ENCODE measurements at places on chromosomes 7 and 10. TPM values are rescaled to one million over a fixed set of nuclear protein-coding genes. Genes with fewer than 3 reads are reported as not detected.

DNA sequence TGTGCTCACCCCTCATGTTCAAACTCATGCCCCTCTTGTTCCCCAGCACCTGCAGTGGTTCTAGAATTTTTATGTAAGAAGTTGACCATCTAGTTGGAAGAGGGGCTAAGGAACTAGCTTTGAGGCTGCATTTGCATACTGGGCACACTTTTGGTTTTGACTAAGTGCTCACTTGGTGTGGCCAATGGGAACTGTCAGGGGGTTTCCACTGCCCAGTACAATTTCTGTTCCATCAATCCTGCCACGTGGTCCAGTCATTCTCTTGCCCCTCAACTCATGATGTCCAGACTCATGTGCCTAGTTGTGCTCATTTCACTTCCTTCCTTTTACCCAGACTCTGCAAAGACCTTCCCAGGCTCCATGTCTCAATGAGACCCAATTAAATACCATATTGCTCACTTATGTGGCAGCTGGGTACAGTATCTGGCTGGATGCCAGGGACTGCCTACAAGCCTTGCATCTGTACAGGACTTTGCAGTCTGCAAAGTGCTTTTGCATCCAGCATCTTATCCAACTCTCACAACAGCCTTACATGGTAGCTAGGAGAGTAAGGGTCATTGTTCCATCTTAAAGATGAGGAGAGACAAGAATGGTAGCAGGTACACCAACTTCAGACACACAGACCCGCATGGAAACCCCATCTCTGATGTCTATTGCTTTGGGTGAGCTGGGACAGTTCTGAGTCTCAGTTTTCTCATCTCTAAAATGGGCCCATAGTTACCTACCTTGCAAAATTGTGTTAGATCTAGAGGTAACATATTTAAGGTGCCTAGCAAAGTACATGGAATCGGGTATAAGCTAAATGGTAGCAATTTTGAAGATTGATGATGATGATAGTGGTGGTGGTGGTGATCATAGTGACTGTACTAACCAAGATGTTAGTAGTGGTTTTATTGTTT lies 30.1 kb upstream of the KCNMA1 start:
- no peak for DNase-seq

DNA sequence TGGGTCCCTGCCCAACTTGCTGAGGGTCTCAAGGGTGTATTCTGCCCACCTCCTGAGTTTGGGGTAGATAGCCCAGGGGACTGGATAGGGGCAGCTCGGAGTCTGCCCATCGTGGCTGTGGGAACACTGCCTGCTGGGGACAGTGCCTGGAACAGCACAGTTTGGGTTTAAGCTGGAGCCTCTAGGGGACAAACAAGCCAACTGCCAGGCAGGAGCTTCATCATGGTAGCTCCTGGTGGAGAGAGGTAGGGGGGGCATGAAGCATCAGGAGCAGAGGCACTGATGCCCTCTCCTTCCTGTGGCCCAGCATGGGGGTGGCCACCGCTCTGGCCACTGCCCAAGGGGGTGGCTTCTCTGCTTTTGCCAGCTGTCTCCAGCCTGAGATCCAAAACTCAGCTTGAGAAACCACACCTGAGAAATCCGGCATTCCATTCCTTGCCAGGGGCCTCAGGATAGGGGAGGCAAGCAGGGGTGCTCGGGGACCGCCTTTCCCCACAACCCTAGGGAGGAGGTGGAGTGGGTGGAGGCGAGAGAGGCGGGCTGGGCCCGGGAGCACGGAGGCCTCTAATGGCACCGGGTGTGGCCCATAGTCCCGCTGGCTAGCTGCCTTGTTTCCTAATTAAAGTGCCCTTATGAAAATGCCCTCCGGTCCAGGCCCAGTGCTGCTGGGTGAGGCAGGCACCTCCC lies 47.6 kb downstream of the UNC5B start:
- no peak for DNase-seq

DNA sequence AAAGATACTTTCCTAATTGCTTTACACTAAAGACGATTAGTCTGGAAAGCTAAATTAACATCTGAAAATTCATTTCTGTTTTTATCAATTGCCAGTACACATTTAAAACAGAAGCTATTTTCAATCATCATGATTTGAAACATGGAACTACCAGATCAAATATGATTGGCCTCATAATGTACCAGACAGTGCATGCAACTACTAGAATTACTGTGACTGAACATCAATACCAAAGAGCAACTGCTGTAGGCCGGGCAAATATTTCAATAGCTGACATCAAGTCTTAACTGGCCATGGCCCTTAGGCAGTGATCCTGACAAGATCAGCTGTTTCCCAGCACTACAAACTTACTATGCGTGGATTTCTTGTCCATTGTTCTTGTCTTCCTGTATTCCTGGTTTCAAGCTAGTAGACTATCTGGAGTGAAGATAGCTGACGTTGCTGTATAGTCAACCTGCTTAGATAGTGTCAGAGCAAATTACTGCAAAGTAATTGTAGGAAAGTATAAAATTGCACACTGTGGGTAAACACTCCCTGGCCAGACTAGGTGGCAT lies 21.7 kb upstream of the WNT16 start:
- no peak for DNase-seq

Gene STK31
- total RNA-seq: 0.20 TPM

Gene C10orf67
- not detected for total RNA-seq

Gene SLC18A3
- total RNA-seq: not detected
